ENCODE measurements at places on chromosomes 16 and 17.

GRCh38 chr17:74875155-74875976 lies 2.6 kb upstream of the FDXR start:
- no peak for DNase-seq

DNA sequence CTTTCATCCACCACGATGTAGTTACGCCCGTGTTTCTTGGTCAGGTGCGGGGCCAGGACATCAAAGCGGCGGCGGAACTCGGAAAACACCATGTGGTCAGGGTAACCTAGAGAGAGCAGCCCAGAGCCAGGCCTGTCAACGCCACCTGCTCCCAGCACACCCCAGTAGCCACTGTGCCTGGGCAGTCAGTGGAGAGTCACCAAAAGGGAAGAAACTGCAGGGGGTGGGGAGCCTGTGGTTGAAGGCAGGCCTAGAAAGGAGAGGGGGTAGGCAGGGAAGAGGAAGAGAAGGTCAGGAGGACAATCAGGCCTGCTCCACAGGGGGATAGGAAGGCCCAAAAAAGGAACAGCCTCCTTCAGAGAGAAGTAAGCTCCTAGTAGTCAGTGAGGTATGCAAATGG lies 64.1 kb downstream of the PIPOX start:
- no peak for DNase-seq

GRCh38 chr17:8861495-8862181 lies 5.8 kb downstream of the PIK3R6 start:
- no peak for DNase-seq

DNA sequence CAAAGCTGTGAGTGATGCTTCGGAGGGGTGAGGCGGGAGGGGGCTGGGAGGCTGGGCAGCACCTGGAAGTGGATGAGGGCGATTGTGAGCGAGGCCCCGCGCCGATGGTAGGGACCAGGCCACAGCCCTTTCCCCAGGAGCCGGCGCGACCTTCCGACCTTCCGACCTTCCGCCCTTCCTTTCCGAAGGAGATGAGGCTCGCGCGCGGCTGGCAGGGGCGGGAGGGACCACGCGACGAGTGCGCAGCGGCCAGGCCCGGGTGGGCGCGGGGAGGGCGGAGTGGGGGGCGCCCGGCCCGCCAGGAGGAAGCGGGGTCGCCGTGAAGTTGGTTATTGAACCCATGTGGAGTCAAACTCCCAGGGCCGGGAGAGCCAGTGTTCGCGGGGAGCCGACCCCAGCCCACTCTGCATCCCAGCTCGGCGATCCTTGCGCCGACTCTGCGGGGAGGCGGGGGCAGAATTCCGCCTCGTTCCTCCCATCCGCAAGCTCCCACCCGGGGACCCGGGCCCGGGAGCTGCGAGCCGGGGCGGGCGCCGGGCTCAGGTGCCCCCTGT lies 56.6 kb downstream of the RAP1GAP2 start:
- no peak for DNase-seq

DNA sequence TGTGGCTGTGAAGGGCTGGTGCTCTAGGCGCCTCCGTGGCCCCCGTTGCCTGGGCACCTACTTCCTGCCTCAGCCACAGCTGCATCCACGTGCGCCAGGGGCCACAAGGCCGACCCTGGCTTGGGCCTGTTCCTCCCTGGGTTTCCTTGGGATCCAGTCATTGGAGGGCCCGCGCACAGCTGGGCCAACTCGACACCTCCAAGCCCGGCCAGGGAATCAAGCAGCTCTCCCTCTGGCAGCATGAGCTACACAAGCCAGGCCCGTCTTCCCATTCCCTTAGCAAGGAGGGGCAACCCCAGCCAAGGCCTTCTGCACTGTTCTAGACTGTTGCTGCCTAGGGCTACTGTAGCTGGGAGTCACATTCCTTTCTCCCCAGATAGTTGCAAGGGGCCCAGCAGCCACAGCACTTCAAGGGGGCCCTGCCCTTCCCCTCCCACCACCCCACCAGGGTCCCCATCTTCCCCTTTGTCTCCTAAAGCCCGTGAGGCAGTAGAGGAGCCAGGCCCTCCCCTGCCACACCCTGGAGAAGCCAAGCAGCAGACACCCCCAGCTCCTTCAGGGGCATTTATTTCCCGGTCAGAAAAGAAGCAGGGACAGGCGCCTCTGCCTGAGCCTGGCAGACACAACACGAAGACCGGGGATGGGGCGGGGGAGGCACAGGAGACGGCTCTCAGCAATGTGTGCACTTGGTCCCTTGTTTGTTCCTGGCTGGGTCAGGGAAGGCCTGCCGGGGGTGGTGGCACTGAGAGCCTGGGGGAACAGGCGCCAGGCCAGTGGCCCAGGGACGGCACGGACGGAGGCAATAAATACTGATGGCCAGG lies 3.8 kb downstream of the ARHGDIA start:
- DNase-seq, result peak; percentile 46

DNA sequence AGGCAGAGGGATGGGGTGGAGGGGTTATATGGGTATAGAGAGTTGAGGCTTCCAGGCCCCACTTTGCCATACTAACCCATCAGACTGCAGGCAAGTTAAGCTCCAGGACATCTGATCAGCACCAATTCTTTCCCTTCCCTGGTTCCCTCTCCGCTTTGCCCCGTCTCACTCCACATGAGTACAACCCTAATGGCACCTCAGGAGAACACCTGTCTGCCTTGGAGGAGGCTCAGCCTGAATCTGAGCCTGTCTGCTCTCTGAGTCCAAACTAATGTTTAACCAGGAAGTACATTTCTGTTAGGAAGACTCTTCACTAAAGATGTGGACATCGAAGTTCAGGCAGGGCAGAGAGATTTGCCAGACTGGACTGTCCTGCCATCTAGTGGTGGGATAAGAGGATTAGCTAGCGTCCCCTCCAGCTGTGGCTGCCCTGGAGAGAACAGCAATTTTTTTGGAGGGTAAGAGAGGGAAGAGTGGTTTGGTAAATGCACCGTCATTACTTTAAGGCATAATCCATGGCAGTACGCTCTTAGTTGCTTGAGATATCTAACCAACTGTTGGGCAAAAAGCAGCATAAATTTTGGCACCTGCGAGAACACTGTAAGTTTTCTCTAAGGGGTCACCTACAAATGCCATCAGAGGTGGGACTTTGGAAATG lies 29.2 kb upstream of the LRRC75A start:
- DNase-seq, result peak; percentile 60

DNA sequence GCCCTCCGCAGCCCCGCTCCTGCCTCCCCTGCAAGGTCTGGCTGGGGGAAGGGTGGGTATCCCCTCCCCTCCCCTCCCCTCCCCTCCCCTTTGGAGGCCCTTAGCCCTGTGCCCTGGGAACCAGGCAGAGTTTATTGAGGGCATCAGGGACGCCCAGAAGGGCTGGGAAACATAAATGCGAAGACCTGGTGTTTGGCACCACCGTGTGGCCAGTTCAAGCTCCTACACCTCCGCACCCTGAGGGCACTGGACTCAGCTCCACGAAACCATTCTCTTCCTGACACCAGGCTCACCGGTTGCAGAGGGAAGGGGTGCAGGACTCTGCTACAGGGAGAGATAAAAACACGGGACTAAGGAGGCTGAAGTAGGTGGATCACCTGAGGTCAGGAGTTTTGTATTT lies 1.0 kb upstream of the AIPL1 start:
- DNase-seq, result peak; percentile 43

DNA sequence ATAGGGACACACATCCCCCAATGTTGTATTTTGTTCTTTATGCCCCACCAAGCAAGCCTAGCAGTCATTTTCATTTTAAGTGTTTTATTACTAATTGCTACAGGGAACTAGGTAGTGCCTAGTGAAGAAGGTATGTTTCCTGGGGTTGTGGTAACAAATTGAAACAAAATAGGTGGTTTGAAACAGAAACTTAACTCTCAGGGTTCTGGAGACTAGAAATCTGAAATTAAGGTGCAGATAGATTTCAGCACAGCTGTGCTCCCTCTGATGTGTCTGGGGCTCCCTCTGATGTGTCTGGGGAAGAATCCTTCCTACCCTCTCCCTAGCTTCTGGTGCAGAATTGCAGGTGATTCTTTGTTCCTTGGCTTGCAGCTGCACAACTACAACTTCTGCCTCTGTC lies 390.1 kb downstream of the ZFHX3 start:
- DNase-seq, result no peak

GRCh38 chr17:58338841-58339754 lies 10.5 kb upstream of the TSPOAP1 start:
- peak; percentile 48 for DNase-seq

DNA sequence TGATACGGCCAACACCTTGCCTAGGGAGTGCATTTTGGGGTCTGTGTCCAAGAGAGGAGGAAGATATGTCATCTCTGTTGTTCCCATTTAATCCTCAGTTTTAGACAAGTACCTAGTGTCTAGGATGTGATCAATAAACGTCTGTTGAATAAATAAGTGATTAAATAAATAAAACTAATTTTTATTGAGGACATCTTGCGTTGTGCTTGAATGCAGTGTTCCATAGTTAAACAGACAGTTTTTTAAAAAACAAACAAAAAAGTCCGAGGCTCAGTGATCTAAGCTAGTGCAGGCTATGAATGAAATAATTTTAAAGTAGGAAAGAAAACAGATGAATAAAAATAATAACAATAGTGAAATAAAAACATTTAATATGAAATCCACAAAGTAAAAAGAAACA lies 283.0 kb upstream of the MAF start:
- no peak for DNase-seq

GRCh38 chr17:44607836-44608690 lies 48.2 kb upstream of the MEIOC start:
- DNase-seq, result no peak

- no peak for DNase-seq
These were observed 1.3 kb downstream of the APPBP2 start for GRCh38 chr17:60524463-60525327.

DNA sequence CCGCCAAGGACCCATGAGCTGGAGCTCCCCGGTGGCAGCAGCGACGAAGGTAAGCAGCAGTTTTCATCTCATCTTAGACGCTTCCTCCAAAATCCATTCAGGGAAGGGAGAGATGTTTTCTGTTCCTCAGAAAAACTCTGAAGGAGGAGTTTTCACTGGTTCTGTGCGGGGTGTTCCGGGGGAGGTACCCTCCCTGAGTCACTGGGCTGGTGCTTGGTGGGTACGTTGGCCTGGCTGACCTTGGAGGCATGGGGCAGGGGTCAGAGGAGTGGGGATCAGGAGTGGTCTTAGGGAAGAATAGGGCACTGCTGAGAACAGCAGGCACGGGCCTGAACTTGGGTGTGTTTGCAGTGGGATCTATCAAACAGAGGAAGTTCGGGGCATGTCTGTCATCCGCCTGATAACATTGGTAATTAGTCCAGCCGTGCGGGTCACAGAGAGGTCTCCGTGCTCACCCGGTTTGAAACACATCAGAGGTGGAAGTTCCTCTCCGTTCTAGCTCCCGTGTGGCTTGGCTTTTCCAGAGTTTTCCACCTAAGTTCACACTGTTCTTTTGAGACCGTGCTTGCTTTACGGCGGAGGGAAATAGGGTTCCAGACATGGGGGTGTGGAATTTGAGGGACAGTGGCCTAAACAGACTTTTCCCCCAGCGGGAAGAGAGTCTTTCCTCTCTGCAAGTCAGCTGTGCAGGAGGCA lies 59.6 kb upstream of the CIBAR2 start:
- DNase-seq, result no peak

DNA sequence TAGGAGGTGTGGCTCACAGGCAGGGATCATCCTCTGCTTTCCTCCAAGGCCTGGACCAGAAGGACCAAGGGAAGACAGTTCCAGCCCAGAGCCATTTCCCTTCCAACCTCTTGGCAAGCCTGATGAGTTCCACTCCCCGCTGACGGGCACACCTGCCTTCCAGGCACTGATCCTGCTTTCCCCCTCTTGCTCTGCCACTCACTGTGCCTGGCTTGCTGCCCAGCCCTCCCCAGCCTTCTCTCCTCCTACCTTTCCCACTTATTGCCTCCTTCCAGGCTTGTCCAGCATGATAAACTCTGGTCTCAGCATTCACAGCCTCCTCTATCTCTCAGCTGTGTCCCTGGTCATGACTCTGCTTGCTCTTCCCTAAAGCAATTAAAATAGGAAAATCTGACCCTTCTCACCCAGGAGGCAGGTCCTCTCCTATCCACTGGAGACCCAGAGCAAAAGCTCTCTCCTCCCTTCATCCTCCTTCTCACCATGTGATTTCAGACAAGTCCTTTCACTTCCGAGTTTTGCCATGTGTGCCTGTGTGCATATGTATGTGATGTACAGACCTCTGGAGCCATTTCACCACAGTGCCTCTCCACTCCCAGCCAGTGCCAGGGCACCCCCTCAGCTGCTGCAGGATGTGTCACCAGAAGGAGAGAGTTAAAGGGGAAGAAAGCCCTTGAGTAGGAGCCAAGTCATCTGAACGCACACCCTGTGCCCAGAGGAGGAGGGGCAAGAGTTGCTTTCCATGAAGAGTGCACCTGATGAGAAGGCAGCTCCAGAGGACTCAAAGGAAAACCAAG lies 13.4 kb upstream of the TMEM170A start:
- no peak for DNase-seq

DNA sequence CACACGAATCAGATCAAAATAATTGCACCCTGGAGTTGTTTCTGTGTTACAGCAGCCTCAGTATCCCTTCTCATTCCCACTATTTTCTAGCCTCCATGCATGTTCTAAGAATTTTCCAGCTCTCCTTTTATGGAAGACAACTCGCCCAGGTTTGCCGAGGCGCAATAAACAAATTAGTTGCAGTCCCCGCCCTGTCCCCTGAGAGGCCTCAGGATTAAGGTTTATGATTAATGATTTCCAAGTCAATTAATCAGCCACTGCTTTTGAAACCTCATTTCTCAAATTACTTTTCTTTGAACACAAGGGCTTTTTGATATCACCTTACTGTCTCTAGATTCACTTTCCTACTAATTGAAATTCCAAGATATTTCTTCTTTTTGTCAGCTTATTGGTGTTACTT lies 138.3 kb upstream of the HSBP1 start:
- no peak for DNase-seq

- DNase-seq, result no peak
These were observed 464.4 kb upstream of the GOT2 start for GRCh38 chr16:59198487-59198886.

DNA sequence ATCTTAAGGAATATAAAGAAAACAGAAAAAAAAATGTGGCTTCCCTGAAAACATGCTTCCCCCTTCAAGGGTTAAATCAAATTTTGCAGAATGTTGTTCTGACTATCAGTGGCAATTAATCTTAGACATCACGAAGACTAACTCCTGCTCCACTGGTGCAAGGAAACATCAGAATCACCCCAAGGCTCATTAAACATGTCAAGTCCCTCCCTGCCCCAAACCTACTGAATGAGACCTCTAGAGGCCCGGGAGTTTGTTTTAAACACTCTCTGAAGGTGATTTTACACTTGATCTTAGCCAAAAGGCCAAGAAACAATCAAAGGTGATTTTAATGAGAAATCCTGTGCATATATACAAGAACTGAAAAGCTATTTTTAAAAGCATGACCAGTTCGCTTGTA lies 18.3 kb downstream of the PSME3IP1 start:
- DNase-seq, result no peak

- no peak for DNase-seq
These were observed 182.5 kb downstream of the IRX5 start for GRCh38 chr16:55113210-55113609.

Data from NCI-H226 (cell line).